ENCODE measurements at places on chromosomes 4 and X.

GRCh38 chrX:28880136-28880535, 292.9 kb downstream of the IL1RAPL1 start:
- no peak for DNase-seq

DNA sequence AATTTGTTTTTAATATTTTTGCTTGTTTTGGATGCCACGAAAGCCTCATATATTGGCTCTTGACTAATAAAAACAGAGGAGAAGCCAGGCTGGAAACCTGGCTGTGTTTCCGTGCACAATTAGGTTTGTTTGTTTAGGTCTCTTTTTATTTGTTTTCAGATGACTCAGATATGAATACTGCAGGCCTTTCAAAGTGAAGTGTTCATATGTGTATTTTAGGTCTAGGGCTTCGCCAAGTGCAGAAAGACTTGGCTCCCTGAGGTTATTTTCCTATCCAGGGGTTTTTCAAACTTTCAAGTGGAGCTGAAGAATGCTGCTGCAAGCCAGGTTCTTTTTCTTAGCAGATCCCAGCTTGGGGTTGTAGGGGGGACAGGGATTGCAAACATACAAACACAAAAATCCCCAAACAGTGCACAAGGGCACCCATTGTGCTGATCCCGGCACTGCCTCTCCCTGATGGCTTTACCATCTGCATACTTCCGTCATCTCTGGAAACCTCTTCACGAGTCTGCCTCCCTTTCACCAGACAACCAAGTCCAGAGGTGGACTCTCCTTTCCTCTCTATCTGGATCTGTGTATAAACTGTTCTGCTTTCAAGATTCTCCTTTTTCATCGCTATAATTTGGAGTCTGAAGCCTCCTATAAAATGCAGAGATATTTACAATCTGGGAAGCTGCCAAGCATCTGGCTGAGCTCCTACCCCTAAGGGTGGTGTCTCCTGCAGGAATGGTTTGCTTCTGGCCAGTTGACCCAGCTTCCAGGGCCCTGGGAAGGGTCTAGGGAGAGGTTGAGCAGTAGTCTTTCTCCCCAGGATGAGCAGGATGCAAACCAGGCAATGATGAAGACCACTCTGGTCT, 108.6 kb downstream of the SMIM20 start:
- peak; percentile 46 for DNase-seq

DNA sequence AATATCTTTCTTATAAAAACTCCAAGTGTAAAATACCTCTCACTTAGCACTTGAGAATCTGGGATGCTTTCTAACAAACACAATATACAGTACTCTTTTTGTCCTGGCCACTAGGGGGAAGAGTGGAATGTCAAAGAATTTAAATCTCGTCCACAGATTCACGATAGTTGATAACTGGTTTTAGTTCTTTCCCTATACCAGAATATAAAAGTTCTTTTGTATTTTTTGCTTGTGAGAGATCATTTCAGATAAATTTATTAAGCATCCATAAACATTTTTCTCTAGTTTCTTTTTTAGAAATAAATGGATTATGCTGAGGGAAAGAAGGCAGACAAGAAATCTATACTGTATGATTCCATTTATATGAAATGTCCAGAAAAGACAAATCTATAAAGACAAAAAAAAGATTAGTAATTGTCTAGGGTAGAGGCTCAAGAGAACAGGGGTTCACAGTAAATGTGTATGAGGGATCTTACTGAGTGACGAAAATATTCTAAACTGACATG, 50.4 kb downstream of the MGARP start:
- no peak for DNase-seq

- DNase-seq: no peak
Observed at GRCh38 chr4:156609421-156609820, 362.2 kb downstream of the PDGFC start.

- no peak for DNase-seq
Observed at GRCh38 chrX:17415242-17415810, 40.3 kb downstream of the NHS start.

DNA sequence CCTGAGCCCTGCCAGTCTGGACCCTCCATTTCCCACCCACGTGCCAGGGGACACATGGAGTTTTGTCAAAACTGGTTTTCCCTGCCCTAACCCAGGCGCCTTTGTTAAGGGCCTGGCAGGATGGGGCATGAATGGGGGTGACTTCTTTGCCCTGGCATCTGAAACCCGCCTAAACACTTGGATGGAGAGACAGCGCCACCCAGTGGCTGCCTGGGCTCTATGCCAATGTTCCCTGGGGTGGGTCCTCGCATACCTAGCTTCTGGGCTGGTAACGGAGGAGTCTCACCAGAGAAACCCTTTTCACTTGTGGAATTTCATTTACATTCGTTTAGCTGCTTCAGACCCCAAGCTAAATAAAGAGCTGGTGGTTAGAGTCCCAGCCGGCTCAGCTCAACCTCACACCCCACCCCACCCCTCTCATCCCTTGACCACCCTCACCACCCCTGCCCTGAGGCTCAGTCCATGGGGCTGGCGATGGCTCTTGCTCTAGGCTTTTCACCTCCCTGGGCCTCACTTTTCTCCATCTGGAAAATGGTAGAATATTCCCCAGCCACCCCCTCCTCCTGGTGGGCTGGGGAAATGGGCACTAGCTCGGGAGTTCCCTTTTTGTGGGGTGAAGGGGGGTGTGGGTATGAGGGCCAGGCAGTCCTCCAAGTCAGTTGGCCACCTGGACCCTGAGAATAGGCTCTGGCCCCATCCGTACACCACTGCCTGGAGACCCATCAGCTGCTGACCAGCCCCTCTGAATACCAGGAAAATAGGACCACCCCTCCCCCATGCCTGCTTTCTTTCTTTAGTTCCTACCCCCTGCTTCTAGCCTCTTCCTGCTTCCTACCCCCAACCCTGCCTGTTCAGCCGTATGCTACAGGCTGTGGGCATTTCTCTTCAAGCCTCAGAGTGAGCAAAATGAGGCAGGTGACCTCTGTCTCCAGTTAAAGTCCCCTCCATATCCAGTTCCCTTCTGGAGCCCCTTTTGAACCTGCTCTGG, 57.1 kb upstream of the PJA1 start:
- DNase-seq: peak; percentile 83

- no peak for DNase-seq
Observed at GRCh38 chr4:10622728-10623127, 61.8 kb downstream of the CLNK start.

- no peak for DNase-seq
Observed at GRCh38 chrX:39288592-39288991, 487.3 kb downstream of the MID1IP1 start.

- no peak for DNase-seq
Observed at GRCh38 chrX:64205441-64205734, at the start of gene AMER1. Gene AMER1, minus strand, starts transcription at chrX:64205708. Its CDS starts 12,422 bp downstream, at chrX:64193286.

GRCh38 chrX:19388064-19388679, 44.4 kb downstream of the PDHA1 start:
- DNase-seq: no peak

DNA sequence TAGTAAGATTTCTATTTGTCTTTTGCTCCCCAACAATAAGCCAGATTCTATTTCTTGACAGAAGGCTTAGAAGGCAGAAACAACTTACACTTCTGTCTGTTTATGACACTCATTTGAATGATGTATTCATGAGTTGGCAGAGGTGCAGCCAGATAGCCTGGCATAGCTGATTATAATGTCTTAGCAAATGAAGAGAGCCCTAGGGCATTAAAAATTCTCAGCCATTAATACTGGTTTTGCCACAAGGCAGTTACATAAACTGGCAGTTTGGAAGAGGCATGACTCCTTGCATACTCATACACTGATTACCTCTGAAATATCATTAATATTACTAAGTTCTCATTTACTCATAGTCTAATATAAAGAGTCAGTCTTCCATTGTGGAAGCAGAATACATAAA, 728.5 kb upstream of the NDST4 start:
- no peak for DNase-seq

DNA sequence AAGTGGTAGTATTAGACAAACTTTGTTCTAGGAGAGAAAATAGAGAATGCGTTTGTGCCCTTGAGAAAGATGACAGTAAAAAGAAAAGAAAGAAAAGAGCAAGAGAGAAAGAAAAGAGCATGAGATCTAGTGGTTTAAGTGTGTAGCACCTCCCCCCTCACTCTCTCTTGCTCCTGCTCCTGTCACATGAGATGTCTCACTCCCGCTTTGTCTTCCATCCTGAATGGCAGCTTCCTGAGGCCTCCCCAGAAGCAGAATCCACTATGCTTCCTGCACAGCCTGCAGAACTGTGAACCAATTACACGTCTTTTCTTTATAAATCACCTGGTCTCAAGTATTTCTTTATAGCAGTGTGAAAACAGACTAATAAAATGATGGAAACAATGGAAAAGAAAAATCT, 499.6 kb downstream of the ACTRT1 start:
- no peak for DNase-seq

DNA sequence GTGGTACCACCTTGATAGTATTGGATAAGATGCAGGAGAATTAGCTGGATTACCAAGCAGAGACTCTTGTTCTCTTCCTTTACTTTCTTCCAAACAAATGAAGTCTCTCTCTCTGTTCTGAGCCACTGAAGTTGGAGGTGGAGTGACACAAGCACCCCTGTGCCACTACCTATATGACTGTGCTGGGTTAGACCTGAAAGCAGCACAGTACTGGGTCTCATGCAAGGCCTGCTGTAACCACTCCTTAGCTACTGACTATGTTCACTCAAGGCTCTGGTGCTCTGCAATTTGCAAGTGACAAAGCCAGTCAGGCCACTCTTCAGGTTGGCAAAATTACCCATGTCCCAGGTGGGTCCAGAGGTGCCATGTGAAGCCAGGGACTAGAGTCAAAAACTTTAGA, 389.6 kb upstream of the MAOA start:
- DNase-seq: no peak

DNA sequence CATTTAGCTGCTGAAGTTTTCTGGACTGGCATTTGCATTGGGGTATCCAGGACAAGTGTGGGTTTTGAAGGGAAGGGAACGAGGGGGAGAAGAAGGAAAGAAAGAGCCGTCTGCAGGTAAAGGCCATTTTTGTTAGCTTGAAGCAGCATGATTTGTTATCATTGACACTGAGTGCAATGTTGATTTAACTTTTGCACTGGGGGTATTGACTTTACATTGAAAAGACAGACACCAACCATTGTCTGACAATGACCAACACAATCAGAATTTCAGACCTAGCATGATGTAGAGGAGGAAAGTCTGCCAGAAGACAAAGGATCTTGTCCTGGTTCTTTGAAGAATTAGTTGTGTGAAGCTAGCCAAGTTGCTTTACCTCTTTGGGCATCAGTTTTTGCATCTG, 39.6 kb upstream of the IGFBP7 start:
- no peak for DNase-seq

DNA sequence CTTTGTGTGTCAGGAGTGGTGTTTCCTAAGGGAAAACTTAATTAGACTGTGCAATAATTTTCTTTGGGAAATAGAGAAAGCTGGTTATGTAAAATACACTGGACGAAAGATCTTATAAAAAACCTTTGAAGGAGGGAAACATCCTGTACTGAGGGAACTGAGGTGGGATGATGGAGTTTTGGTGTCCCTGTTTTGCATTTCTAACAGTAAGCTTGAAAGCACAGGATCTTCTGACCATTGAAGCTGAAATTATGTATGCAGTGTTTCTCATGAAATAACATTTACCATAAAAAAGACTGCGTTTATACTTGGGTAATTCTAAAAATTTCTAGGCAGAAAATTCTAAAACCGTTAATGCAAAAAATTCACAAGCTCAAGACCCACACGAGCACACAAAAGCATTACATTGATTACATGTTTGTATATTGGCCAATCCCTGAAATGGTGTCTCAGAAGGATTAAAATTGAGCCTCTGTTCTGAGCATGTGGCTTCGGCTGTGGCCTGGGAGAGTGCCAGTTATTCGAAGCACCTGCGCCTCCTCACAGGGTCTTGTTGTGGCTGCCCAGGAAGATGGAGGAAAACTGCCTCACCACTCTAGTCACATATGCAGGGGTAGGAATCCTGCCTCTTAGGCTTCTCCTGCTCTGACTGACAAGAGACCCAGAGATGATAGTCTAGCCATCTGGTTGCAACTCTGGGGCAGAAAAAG, 49.5 kb downstream of the JADE3 start:
- no peak for DNase-seq

DNA sequence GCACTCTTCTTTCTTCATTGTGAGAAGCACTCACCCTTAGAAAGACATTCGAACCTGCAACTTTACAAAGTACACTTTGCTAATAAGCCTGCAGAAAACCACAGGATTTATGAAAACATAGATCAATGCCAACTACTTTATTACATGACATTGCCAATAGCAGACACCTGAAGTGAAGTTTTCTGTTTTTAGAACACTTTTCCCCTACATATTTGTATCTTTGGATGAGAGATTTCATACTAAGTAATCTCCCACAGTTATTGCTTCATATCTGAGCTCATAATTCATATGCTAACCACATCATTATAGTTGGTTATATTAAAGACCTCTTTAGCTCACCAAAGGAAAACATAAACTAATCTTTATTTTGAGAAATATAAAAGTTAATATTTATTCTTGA, 276.5 kb upstream of the CTSO start:
- no peak for DNase-seq

DNA sequence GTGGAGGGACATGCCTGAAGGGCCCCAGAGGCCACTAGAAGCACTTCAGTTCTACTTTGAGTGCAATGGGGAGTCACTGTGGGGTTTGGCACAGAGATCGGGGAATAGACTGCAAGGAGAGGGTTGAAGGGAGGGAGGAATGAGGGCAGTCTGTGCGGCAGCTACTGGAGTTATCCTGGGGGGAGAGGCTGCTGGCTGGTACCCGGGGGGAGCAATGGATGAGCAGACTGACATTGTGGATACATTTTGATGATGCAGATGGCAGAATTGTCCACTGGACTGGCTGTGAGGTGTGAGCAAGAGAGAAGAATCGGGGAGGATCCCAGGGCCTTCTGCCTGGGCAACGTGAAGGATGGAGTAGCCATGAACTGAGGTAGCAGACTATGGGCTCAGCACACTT, 2.8 kb upstream of the MAMLD1 start:
- DNase-seq: peak; percentile 29

GRCh38 chr4:104772849-104773248, 278.2 kb upstream of the CXXC4 start:
- DNase-seq: no peak

GRCh38 chr4:85700362-85700761, 225.4 kb downstream of the ARHGAP24 start:
- no peak for DNase-seq

GRCh38 chrX:1292575-1293290, 24.1 kb downstream of the CSF2RA start:
- DNase-seq: peak; percentile 59

DNA sequence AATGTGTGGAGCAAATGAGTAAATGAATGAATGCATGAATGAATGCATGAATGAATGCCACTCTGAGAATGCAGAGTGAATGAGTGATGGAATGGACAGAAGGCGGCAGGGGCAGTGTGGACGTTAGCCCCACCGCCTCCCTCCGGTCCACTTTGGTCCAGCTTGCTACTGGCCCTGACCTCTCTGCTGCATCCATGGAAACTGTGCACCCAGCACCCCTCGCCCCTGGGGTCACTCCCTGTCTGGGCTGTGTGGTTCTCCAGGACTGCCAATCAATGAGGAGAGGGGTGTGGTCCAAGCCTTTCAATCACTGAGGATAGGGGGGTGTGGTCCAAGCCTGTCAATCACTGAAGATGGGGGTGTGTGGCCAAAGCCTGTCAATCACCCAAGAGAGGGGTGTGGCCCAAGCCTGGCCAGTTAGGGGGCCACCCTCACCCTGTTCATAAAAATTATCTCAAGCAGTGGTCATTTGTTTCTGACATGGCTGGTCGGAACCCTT, 39.2 kb upstream of the ASMTL start:
- DNase-seq: peak; percentile 63

GRCh38 chr4:81756973-81757372, 285.3 kb upstream of the RASGEF1B start:
- no peak for DNase-seq

GRCh38 chr4:7275067-7275466, 82.7 kb downstream of the SORCS2 start:
- DNase-seq: no peak

Data from islet precursor cell (in vitro differentiated cells).